ENCODE measurements at places on chromosomes 6 and 20.

DNA sequence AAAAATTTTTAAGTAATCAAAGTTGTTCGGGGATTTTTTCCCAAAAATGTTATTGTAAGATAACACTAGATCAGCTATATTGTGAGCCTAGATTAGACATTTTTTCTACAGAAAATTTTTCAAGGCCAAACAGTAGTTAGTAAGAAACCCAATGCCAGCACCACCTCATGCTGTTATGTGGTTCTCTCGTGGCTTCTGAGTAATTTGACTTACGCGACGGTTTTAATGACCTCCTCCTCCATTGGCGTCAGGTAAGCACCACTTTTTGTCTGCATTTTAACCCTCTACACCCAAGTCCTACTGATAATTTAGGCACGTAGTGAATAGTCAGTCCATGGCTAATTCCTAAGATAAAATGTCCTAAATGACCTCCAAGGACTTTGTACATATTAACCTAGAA is 9.7 kb downstream of the RPS6KA2 start:
- no peak for DNase-seq

- no peak for DNase-seq
These were observed 204.4 kb upstream of the PMEPA1 start for GRCh38 chr20:57914205-57914604.

DNA sequence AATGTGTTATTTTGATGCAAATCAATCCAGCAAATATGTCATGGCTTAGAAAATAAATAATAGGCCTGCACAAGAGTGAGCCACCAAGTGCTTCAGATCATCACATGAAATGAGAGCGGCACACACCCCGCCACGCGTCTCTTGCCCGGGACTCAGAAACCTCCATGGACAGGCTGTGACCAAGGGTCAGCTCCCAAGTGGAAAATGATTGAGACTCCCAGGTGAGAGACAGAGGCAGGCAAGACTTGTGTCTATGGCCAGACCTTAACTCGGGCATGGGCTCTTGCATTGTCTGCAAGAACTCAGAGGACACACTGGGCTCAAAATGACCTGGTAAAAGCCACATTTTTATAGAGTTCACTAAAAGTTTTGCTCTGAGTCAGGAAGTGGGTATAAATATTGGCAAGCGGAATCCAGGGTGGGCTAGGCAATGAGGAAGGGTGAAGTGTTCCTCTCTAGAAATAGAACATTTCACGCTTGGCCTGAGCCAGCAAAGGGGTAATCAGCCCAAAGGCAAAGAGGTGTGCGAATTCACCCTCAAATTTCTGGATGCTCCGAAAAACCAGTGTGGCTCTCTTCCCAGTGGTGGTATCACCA is 30.7 kb upstream of the RIN2 start:
- no peak for DNase-seq

DNA sequence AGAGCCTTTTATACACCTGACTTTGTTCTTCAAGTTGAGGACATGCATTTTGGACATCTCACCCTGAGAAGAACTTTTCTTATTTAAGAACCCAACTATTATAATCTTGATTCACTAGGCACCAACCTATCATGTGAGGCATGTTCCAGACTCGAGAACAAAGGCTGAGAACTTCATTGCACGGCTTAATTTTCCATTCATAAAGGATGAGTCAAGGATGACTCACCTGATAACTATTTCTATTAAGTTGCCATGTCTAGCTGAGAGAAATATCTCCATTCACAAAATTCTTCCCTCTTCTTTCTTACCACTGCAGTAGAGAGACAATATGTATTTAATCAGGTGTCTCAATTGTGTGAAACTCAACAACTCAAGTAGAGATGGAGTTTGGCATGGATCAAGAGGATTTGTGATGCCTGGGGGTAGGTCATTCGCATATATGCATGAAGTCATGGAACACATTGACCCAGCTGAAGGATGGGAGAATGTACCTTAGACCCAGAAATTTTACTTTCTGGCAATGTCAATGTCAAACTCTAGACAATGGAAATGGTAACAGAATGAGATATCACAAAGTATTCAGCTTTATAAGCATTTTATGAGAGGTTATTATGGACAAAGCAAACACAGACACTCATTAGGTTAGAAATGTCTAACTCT is 208.7 kb upstream of the PRND start:
- no peak for DNase-seq

DNA sequence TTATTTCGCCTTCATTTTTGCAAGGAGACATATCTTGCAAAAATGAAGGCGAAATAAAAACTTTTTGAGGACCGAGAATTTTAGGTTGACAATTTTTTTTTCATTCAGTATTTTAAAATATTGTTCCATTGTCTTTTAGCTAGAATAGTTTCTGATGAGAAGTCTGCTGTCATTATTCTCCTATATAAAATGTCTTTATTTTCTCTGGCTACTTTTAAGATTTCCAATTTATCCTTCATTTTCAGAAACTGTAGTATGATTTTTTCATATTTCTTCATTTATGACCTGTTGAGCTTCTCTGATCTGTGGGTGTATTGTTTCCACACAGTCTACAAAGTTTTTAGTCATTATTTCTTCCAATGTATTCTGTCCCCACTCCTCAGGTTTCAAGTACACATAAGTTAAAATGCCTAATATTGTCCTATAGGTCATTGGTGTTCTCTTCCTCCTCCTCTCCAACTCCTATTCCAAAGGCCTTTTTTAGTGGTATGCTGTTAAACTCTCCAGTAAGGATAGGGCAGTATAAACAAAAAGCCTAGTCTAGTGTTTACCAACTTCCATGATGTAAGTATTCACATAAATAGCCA is 15.7 kb downstream of the AHI1 start:
- no peak for DNase-seq

DNA sequence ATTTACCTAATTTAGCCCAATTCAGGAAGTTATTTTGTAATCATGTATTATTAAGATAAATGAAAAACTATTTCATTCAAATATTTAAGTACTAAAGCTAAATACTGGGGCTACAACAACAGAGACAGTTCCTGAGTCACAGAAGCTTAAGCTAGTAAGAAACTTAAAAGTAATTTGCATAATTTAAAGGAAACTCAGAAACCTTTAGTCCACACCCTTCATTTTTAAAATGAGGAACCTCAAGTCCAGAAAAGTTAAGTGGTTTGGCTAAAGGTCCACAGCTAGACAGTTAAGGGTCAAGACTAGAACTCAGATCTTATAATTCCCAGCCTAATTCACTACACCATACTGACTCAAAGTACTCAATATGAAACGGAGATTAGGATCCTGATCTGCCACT is 7.2 kb downstream of the LMBRD1 start:
- no peak for DNase-seq

DNA sequence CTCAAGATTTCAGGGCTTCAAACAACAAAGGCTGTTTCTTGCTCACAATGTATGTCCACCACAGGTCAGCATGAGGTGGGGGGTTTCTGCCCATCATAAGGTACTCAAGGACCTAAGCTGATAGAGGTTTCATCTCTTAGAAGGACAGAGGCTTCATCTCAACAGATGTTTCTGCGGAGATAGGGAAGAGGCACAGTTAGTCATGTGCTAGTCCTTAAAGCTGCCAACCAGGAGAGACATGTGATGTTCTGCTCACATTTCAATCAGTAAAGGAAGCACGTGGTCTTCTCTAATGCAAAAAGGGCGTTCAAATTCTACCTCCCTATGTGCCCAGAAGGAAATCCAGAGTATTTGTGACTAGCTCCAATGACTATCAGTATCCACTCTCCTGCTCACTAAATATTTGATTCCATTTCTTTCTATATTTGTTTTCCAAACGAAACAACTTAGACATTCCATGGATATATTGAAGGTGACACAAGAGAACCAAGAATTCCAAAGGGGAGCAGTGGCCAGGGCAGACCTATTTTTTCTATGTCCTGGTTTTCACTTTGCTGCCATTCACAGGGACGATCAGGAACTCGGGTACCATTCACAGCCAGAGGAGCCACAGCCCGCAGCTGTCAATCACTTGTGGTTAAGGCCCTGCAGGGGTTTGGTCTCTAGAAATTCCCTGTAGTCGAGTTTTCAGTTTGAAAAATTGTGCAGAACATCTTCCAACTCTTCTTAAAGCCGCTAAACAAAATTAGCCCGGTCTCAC is 173.2 kb upstream of the FOXA2 start:
- no peak for DNase-seq

DNA sequence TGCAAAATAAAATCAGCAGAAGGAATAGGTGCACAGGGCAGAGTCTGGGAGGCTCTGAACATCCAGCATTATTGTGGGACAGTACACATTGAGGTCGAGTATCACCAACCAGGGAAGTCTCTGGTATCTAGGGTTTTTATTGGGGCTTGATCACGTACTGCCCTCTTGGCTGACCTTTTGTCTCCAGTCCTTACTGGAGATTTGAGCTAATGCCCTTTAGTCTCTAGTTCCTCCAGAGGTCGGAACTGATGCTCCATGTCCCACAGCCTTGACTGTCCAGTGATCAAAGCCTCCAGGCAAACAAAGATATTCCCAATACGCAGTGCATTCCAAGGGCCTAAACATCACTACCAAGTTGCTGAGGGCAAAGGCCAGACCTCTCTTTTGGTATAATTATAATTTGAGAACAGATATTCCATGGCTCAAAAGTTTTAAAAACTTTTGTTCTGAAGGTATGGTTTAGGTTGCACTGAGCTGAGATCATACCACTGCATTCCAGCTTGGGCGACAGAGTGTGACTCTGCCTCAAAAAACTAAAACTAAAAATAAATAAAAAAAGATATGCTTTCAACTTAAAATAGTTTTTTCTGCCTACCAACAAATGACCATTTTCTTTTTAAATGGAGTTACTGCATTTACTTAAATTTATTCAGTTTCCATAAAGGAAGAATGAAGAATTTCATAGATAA is 56.9 kb upstream of the DYNLRB1 start:
- no peak for DNase-seq

All from NCI-H2029 (cell line).